Activated T-cell treated with anti-CD3 and anti-CD28 coated beads, Interleukin-2, amount 50 U/mL, for 72 hours (primary cell): ENCODE measurements at places on chromosomes 16 and 17. TPM values are rescaled to one million over a fixed set of nuclear protein-coding genes. Genes with fewer than 3 reads are reported as not detected.

- DNase-seq: no peak
These were observed 245.1 kb downstream of the SOX9 start for GRCh38 chr17:72365857-72366414.

DNA sequence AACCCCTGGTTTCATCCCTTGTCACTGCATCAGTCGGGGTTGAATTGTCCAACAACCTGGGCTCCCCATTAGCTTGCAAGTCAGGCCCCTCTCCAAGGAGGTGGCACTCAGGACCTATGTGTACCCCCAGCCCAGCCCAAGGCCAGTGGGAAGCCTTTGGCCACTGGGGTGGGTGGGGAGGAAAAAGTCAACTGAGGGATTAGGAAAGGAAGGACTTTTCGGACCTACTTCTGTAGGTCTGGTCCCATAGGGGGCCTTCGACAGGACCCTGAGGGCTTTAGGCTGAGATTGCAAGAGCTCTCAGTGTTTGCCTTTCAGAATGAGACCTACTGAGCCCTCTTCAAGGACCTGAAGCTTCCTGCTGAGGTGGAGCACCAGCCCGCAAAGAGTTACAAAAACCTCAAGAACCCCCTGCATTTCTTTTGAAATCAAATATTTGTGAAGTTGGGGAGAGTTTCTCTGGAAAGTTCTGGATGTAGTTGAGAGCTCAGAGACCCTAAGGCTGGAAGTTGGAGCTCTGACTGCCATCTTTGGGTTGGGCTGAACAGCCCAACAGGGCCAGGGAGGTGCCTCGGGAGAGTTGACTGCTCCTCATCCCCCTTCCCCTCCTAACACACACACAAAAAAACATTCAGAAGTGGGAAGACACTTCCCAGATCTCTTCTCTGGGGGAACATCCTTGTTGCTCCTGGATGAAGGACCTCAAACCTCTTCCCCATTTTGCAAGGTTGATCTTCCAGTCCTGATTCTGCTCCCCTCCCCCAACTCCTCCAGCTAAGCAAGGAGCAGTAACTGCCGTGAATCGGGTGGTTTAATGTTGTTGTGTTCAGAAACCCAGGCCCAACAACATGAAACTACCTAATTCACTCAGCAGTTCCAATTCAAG lies 5.8 kb upstream of the HOXB9 start:
- DNase-seq: no peak

DNA sequence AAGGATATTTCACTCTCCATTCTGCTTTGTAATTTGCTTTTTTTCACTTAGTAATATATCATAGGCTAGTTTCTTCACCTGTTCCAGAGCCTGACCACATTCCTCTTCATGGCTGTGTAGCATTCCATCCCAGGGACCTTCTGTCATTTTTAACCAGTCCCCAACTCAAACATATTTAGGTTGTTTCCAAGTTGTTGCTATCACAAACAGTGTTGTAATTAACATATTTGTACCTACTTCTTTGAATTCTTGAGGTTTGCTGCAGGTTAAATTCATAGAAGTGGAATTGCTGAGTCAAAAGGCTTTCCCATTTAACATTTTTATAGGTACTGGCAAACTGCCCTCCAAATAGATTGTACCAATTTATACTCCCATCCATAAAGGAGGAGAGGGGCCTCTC lies 65.1 kb upstream of the MED9 start:
- DNase-seq: no peak

GRCh38 chr17:58345500-58345899 lies 6.5 kb downstream of the SUPT4H1 start:
- DNase-seq: no peak

- no peak for DNase-seq
These were observed 27.3 kb upstream of the GSG1L start for GRCh38 chr16:28090646-28091377.

- no peak for DNase-seq
These were observed 2.3 kb upstream of the COL1A1 start for GRCh38 chr17:50203604-50204345.

DNA sequence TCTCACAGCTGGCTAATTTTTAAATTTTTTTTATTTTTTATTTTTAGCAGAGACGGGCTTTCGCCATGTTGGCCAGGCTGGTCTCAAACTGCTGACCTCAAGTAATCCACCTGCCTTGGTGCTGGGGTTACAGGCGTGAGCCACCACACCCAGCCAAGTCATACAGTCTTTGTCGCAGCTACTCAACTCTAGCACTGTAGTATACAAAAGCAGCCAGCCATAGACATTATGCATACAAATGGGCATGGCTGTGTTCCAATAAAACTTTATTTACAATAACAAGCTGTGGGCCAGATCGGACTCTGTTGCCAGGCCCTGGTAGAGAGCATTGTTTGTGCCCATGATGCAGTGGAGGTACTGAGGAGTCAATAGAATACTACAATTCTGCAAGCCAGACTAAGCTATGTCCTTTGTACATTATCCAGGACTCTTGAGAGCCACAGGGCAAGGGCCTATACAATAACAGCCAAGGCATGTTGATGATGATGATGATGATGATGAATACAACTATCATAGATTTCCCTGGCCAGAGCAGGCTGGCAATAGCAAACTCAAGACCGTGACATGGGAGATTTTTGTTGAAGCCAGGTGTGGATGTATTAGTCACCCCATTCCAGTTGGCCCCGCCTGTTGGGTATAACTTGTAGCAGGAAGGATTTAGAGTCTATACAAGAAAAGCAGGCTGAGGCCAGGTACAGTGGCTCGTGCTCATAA lies 101.8 kb downstream of the MYH11 start:
- no peak for DNase-seq

- no peak for DNase-seq
These were observed 28.6 kb upstream of the DBNDD1 start for GRCh38 chr16:90047714-90048346.

The TMEM114 gene
- not detected for total RNA-seq

The MEOX1 gene
- total RNA-seq: 0.36 TPM
